SK-N-SH (cell line): ENCODE measurements at places on chromosomes 5 and 9.

DNA sequence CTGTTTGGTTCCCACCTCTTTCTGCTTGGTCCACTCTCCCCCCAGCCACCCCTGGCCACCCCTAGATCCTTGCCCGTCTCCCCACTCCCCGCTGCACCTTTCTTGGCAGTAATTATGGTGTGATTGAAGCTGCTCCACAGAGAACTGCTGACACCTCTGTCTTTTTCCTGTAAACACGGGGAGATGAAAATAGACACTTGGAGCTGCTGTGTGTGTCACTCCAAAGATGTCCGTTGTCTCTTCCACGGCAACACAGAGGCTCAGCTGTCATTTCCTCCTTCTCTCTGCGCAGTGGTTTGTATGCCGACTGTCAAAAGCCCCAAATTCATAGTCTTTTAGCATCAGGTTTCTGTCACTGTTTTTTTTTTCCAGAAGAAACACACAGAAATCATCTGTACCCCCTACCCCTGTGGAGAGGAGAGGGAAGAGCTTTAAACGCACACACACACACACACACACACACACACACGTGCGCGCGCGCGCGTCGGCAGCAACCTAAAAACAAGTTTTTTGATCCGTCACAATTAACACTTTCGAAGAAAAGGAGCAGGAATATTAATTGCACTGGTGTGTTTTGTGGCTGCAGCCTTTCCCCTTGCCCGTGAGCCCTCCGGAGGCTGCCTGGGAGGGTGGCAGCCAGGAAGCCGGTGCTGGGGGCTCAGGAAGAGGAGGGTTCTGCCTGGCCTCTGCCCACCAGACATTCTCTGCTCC is 39.8 kb downstream of the ASS1 start:
- DNase-seq: no peak

DNA sequence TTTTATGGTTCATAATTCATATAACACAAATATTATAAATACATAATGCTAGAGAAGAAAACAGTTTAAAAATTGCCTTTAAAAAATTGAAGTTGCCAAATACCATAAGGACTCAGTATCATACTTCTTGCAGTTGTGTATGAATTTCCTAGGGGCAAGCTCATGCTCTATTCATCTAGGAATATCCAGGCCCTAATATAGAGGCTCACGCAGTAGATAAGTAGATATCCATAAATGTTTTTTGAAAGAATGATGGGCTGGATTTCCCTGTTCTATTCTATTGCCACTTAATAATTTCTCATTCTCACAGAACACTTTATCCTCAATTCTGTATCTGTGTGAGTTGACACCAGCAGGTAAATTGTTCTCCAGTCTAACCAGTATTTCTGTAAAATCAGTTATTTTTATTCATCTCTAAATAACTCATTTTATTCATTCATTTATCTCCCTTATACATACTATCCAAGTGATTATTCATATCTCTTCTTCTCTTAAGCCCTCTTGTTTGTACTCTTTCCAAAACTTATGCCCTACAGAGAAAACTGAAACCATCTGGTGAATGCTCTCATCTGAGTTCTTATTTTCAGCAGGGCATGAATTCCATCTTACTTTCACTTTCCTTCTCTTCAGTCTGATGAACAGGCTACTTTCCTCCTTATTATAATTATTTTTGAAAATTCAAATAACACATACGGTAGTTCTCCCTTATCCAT is 97.1 kb downstream of the SLC44A1 start:
- no peak for DNase-seq

GRCh38 chr5:60576425-60576824 is 123.5 kb downstream of the DEPDC1B start:
- DNase-seq: no peak

DNA sequence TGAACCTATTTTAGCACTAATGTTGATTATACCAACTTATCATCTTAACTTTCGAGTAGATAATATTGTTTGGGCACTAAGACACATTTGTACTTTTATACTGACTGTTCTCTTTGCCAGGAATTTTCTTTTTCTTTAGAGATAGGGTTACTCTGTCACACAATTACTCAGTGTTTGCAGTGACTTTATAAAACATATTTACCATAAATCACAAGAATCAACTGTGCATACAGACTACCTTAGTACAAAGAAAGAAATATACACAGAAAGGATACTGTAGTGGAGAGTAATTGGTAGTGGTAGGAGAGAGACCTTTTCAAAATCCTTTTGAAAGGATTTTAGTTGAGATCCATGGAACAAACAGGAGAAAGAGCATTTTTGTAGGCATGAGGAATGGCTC is 40.3 kb downstream of the KIAA1958 start:
- no peak for DNase-seq

DNA sequence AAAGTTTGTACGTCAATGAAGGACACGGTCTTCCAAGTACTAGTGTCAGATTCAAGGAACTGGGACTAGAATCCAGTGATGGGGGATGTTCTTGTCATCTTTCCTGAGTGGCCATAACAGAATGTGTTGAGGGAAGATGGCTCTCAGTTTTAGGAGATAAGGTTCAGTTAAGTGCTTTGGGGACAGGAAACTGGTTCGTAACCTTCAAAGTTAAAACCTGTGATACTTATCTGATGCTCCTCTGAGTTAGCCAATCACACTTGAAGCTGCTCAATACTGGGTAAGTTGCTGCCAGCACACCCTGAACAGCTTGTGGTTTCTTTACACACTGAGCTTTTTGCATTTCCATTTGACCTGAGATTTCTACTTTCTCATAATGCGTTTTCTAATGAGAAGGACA is 64.4 kb downstream of the PIK3R1 start:
- DNase-seq: no peak

- DNase-seq: no peak
Measured at GRCh38 chr5:69261034-69261433, 26.3 kb downstream of the CDK7 start.

DNA sequence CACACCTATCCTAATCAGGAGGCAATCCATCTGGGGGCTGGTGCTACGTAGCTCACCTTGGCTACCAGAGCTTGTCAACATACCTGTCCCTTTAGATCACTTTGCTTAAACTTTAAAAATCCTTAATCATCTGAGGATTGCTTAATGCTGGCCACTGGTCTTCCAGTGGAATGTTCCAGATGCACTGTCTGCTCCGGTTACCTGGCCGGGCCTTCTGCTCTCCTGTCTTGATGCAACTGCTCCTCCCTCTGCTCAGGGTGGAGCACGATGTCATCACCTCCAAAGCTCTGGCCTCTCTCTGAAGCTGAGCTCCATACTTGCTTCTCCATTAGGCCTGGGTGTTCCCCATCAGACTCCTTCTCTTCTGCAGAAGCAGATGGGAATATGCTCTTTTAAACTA is 106.5 kb upstream of the OTULINL start:
- DNase-seq: no peak

GRCh38 chr5:17680737-17681136 is 46.5 kb downstream of the TAF11L14 start:
- DNase-seq: no peak

DNA sequence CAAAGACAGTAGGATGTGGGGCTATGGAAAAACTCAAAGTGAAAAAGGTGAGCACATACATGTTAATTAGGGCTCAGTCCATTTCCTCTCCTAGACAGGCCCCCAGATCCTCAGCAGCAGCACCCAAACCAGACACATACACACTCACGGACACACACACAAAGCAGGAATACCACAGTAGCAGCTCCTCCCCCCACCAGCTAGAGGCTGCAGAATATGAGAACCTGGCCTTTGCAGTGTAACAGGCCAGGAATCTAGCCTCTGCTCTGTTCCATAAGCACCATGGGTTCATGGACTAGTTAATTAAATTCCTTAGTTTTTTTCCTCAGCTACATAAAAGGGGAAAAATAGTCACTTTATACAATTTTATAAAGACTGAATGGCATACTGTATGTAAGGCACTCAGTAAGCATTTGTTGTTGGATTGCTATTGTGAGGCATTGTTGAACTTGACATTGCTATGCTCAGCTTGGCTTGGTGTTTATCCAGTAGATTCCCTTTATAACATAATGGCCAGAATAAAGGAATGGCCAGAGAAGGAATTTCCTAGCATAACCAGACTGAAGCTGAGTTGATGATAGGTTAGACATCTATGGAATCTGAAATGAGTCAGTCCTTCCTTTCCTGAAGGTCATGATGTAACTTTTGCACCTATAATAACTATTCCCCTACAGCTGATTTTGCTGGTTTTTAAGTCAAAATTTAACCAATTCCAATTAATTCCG is 186.8 kb downstream of the SEMA5A start:
- no peak for DNase-seq
